Dorsolateral prefrontal cortex (tissue), 122 donors: ENCODE measurements at places on chromosomes 7 and 10.

DNA sequence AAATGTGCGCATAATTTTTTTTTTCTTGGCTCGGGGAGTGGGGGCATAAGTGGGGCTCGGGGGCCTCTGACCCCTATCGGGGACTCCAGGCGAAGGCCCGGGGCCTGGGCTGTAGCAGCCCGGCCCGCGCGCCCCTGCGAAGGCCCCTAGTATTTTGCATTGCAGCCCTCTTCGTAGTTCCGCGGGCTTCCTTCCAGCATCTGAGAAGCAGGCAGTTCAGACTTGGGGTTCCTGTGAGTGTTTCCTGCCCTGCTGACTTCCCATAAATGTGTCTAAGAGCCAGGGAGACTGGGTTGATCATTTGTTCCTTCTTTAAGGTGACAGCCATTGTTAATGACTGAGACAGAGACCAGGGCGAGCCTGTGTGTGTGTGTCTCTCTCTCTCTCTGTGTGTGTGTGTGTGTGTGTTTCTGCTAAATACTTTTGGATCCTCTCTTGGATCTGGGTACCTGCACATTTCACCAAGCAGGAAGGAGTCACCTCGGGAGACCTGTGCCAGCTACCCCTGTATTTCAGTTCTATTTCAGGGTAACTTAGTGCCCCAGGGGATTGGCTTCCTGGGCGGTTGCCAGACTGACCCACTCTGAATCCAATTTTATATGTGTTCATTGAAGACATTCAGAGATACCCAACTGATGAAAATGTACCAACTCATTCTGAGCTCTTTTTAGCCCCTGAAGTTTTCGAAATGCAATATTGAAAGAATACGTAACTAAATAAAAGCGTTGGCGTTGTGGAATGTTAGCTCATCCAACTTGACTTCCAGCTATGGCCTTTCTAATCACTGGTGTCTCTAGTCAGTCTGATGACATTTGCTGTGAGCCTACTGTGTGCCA, 805 bp downstream of the MSRB2 start:
- DNase-seq, result no peak

DNA sequence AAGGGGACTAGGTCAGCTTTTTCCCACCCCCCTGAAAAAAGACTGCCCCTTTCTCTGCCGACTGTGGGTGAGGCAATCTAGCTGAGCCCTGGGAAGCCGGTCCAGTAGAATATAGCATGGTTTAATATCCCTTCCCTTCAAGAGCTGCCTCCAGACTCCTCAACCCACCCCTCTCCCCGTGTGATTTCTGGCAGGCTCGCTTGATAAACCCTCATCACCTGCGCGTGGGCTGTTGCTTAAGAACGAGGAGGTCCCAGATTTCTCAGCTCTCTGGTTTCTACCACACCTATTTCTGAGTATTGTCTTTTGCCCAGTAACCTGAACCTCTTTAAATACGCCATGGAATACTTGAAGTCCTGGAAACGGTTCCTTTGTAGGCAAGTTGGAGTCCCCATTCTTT, 2.0 kb upstream of the LRRC4 start:
- no peak for DNase-seq

DNA sequence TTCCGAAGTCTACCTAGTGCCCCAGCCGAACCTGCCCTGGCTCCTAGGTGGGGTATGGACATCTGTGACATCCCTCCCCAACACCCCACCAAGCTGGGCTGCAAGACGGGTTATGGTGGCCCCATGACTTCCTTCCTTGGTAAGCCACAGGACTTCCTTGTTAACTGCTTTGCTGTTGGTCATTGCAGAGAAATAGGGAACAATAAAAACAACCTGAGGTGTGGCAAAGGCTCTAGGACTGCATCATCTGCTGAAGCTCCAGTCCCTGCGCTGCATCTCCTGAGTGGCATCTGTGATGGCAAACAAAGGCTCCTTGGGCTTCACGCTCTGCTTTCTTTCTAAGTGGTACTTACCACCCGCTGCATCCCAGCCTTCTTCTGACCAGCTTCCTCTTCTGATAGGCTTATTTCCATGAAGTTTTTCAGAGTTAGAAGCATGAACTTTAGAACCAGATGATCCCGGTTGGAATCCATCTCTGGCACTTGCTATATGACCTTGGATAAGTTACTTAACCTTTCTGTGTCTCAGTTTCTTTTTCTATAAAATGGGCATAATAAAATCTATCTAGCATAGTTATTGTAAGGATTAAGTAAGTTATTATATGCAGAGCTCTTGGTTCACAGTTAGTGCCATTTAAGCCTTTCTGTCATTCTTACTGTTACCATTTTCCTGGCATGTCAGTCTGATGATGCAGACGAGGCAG, 216.8 kb downstream of the RPS24 start:
- DNase-seq, result no peak

GRCh38 chr7:6278749-6279310, 6.4 kb upstream of the CYTH3 start:
- DNase-seq, result no peak

DNA sequence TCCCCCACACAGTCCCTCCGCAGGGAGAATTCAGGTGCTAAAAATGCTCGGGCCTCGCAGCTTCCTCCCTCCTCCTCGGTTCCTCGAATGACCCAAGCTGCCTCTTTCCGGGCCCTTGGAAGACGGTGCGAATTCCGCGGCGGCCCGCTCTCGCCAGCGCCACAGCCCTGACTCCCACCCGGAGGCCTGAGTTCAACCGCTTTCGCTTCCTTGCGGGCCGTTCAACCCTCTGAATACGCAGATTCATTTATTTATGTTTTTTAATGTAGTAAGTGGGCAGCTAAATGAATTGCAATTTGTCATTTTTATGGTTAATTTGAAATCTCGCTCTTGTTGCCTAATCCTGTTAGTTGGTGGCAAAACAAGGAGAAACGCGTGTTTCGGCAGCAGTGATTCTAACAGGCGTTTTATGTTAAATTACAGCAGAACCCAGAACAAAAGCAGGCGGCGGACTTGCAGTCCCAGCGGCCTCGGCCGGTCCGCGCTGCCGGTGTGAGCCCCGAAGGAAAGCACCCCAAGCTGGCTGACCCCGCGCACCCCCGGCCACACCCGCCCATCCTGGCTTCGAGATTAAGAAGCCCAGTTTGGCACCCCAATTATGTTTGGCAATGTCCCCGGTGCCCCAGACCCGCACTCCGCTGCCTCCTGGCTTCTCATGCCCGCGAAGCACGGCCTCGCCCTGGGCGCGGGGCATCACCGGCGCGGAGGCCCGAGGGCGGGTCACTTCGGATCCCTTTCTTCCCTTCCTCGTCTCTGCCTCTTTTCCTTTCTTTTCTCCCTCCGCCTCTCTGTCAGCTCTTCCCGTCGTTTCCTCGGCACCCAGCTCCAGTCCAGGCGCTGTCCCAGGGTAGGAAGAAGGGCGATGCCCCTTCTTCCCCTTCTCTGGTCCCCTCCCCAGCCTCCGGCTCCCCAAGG, 75.9 kb downstream of the INSIG1 start:
- no peak for DNase-seq

- DNase-seq, result no peak
Observed at GRCh38 chr10:132481690-132482089, 55.9 kb upstream of the INPP5A start.

- DNase-seq, result no peak
Observed at GRCh38 chr10:59143544-59143943, 32.9 kb upstream of the PHYHIPL start.

GRCh38 chr10:130664526-130664925, 528.3 kb downstream of the GLRX3 start:
- DNase-seq, result no peak

- no peak for DNase-seq
Observed at GRCh38 chr10:93458821-93459257, 23.3 kb downstream of the MYOF start.

DNA sequence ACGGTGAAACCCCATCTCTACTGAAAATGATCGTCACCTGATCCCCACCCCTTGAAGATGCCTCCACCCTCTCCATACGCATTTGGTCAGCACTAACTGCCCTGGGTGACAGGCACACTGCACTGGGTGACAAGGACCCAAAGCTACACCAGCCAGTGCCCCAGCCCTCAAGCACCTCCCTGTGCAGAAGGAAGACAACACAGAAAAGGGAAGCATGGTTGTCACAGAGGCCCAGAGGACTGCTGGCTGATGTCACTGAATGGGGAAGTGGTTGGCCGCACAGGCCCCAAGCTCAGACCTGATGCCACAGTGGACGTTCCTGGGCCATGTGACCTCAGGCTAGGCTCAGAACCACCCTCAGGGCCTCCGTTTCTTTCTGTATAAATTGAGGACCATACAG, 4.2 kb upstream of the PILRA start:
- peak; percentile 58 for DNase-seq

DNA sequence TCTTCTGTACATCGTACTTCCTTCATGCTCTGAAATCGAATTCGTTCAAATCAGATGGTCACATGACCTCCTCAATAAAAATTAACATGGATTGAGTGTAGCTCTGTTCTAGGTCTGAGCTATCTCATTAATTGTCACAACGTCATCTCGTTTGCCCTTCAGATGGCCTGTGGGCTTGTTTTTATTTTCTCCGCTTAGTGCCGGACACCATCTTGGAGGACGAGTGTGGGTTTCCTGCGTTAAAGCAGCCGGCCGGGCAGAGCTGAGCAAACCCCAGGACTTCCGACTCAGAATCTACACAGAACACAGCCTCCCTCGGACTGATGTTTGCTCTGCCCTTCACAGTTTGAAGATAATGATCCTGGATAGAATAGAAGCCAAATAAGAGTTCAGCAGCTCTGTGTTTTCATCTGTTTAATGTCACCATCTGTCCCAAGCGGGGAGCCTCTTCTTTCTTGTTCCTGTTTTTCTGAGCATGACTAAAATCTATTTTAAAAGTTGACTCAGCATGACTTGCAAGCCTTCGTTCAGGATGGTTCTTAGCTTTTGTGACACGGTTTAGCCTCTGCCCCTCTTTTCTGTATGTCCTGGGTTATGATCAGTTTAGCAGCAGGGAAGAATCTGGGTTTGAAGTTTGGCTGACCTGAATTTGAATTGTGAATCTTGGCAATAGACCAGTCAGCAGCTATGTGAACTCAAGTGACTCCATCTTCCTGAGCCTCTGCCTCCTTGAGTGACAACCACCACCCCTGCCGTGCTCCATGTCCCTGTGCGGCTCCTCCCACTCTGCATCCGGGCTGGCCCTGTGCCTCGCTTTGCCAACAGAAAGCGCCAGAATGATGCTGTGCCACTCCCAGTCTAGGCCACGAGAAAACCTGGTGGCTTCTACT, 30.6 kb upstream of the GALNTL5 start:
- DNase-seq, result peak; percentile 62

DNA sequence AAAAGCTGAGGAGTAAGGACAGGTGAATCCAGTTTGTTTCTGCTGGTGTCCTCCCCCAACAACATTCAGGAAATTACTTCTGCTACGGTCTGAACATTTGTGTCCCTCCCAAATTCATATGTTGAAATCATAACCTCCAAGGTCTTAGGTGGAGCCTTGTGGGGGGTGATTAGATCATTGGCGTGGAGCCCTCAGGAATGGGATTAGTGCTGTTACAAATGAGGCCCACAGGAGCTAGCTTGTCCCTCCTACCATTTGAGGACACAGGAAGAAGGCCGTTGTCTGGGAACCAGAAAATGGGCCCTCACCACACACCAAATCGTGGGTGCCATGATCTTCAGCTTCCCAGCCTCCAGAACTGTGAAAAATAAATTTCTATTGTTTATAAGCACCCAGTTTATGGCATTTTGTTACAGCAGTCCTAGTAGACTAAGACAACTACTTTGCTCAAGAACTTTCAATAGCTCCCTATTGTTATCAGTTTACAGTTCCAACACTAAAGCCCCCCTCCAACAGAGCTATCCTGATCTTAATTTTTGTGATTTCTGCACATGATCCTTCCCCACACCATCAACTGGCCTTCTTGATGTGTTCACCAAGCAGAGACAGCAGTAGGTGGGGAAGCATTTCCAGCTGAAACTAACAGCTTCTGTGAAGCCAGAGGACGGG, 2.1 kb upstream of the LRMDA start:
- DNase-seq, result no peak

DNA sequence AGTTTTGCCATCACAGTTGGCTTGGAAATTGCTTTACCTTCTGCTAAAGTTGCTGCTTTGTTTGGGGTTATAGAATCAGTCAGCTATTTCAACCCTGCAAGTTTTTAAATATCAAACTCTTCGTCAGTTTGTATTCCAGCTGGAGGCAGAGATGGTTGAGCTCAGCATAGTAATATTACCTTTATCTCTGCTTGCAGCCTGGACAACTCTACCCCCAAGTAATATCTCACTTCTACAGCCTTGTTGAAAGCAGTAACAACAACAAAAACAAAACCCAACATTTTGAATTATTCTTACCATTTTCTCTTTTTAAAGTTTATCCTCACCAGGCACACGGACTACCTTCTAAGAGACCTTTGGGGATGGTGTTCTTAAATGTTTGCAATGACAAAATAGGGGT, 239.1 kb upstream of the PHF14 start:
- no peak for DNase-seq

DNA sequence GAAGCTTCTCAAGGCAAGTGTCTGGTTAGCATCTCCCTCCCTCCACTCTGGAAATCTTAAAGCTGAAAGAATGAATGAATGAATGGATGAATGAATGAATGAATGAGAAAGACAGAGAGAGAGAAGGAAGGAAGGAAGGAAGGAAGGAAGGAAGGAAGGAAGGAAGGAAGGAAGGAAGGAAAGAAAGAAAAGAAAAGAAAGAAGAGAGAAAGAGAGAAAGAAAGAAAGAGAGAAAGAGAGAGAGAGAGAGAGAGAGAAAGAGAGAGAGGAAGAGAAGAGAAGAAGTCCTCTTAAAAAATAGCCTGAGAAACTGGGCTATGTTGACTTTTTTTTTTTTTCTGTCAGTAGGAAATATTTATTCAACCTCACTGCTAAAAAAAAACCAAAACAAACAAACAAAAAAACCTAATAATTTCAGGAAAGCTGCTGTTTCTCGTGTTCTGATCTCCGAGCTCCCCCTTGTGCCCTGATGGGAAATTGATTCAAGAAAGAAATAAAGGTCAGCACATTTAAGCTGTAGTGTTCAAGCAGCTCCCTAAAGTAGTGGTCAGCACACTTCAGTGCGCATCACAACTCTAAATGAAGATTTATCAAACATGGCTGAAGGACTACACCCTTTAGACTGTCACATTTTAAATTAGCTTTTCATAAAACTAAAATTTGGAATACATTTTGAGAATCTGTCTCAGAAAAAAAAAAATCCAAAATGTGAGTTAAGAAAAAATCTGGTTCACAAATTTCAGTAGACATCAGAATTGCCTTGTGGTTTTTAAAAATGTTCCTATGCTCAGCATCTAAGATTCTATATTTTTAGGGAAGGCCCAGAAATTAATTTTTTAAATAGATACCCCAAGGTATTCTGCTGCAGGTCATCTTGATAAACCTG, 154.3 kb downstream of the ELAPOR2 start:
- no peak for DNase-seq

DNA sequence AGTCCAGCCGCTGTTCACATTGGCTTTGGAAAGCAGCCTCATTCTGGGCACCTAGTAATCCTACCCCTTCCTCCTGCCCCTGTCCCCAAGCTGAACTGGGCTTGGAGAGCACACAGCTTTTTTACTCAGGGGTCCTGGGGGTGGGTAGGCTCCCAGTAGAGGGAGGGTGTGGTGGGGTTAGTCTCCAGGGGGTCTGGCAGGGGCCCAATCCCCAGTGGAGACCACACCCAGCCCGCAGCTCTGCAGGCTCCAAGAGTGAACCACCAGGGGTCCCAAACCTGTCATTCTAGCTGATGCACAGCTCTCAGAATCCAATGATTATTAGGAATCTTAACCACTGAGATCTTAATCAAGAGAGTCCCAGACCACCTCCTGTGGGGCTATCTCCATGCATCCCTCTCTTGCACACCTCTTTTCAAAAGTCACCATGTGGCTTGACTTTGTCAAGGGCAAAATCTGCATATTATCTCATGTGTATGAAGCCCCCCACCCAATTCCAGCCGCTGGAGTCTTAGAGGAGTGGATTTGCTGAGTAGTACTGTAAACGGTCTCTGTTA, 2.7 kb downstream of the HOXA11 start:
- DNase-seq, result no peak
